ENCODE measurements at places on chromosomes 7 and 10.

GRCh38 chr10:116427671-116428070, at the start of gene PNLIPRP3:
TSS of gene PNLIPRP3 (plus strand) at chr10:116427847. CDS start at chr10:116428013, 166 bp downstream.
- DNase-seq: no peak

DNA sequence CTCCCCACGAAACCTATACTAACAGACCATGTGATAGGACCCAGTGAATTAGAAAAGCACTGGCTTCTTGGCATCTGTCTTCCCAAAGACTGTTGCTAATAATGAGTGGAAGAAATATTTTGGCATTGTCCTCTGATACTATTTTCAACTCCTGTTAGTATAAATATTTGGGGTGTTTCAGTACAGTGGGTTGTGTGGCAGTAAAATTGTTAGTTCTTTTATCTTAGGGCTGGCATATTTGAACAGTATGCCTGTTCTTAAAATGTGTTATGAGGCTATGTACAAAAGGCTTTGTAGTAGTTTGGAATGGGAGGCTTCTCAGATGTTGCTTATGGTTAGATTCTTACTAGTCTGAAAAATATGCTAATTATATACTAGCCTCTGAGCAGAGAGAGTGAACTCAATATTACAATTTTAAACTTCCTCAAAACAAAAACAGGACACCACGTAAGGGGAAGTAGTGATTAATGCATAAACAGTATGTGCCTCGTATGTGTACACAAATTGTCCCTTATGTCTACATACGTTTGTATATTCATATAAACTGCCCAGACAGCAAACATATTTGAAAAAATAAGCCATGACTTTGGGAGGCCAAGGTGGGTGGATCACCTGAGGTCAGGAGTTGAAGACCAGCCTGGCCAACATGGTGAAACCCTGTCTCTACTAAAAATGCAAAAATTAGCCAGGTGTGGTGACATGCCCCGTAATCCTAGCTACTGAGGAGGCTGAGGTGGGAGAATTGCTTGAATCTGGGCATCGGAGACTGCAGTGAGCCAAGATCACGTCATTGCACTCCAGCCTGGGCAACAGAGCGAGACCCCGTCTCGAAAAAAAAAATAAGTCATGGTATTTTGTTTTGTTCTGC, 115.4 kb downstream of the ARID5B start:
- DNase-seq: no peak

DNA sequence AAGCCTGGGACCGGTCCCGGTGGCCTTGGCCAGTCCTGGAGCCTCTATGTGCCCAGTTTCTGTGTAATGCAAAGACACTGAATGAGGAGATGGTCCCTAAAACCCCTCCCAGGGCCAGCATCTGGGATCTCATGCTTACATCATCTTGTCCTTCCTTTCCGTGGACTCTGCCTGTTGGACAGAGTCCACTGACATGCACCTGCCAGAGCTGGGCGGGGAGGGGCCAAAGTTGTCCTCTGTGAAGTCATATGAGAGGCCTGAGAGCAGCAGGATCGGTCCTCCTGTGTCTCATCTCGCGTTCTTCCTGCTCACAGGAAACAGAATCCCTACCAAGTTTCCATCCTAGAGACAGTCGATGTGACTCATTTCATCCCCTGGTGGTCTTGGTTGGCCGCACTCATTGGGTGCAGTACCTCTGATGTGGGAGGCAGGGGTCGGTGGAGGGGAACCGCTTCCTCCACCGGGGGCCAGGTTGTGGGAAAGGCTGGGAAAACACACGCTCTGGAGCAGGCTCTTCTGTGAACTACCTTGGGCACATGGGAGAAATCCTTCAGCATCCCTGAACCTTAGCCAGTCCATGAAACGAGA, 389.6 kb upstream of the PODXL start:
- peak; percentile 47 for DNase-seq

DNA sequence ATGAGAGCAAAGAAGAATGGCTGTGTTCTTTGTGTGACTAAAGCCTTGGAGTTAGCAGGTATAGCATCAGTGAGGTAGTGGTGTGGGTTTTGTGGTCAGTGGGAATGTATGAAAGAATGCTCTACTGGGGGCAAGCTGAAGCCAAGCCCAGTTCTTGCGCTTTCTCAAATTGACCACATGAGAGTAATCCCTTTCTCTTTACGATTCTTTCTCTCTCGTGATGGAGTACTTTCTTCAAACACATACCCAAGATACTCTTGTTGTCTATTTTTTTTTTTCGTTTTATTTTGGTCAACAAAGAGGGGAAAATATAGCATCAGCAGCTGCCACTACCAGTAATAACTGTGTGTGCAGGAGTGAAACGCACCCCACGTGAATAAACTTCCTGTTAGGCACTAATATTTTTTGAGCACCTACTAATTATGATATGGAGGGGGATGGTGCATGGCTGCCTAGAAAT, 8.4 kb upstream of the PANK1 start:
- DNase-seq: no peak

DNA sequence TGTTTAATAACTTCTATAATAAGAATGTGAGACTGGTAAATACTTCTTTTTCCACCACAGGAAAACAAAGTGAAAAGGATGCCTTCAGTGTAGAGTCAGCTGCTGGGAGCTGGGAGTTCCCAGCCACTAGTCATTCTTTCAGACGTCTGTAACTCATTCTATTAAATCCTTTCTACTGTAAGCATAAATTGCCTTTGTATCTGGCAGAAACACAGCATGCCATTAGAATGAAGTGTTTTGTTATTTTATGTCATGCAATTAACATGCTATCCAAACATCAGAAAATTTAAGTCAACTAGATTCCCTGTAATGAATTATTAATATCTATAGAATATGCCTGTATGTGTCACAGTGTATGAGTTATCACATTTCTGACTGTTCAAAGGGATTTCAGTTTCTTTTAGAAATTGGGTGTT, 14.3 kb downstream of the BPGM start:
- DNase-seq: no peak

DNA sequence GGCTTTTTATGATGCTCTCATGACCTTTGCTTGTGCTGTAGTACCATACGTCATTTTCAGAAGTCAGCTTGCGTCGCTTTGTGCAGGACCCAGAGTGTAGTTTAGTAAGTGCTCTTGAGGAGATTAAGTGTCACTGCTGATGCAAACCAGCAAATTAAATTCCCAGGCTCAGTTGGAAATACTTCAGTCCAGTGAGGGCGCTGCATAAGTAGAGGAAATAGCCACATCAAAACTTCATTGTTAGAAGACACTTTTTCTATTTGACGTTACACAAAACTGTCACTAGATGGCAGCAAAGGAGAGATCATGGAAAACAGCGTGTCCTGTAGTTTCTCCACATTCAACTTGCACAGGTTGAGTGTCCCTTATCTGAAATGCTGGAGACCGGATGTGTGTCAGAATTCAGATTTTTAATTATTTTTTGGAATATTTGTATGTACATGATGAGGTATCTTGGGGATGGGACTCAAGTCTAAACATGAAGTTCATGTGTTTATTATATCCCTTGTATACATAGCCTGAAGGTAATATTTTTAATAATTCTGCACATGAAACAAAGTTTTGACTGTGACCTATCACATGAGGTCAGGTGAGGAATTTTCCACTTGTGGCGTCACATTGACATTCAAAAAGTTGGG, 7.9 kb downstream of the ZNF22 start:
- peak; percentile 66 for DNase-seq

DNA sequence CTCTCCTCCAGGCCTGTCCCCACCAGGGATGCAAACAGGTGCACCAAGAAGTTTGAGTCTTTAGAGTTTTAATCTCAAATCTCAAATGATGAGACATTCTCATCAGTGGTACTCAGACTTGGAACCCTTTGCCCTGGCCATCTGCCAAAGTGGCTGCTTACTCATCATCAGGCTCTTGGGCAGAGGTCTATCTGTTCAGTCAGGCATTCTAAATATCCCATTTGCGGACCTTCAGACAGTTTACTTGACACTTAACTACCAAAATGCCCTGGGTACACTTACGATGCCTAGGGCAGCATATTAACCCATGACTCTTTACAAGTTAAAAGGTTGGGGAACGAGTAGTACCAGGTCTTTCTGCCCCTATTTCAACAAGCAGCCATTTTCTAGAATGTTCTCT, 61.2 kb upstream of the YAE1 start:
- no peak for DNase-seq

GRCh38 chr7:74653686-74654181, 3.8 kb upstream of the GTF2I start:
- DNase-seq: no peak

DNA sequence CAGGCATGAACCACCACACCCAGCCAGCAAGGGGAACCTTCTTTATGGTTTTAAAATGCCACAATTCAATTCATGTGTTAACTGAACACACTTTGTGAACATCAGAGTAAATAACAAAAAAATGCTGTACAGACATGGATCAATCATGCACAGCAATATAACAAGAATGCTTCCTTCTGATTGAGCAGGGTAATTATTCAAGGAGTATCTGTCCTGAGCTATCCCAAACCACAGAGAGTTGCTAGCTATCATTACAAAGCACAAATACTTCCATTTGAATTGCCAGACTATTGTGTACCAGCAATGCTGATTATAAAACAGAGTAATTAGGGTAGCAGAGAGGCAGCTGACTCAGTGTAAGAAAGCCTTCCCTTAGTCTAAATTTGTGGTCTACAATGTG, 11.3 kb upstream of the RHOBTB1 start:
- DNase-seq: no peak

DNA sequence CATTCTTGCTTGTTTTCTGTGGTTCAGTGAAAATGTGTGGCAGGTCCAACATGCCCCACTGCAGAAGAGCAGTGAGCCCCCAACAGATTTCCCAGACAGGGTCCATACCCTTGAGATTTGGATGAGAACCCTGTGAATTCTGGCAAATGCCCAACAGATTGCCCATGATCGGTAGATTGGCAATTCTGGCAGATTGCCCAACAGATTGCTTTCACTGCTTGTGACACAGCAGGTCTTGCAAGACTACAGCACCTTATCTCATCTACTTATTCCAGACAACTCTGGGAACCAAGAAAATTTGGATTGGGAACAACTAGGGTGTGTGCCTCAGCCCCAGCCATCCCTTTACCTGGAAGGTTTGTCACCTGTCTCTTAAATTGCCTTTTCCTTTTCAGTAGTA, 143.7 kb upstream of the COL1A2 start:
- no peak for DNase-seq

DNA sequence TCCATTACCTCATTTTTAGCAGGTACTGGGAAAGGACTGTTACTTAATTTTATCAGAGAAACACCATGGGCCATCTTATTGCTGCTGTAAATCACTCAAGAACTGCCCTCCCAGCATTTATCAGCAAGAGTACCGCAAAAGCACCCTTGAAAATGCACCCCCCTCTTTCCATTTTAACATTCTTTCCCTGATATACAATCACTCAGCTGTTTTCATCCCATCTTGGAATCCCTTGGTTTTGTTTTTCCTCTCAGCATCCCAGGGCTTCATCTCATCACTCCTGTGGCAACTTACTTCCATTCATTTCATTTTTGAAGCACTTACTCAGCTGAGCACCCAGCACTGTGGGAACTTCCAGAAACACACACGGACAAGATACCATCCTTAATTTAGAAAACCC, 36.5 kb downstream of the RAPGEF5 start:
- no peak for DNase-seq

- DNase-seq: no peak
Observed at GRCh38 chr7:19101472-19101871, 16.0 kb downstream of the TWIST1 start.

- DNase-seq: no peak
Observed at GRCh38 chr7:22090107-22090506, 144.4 kb upstream of the CDCA7L start.

DNA sequence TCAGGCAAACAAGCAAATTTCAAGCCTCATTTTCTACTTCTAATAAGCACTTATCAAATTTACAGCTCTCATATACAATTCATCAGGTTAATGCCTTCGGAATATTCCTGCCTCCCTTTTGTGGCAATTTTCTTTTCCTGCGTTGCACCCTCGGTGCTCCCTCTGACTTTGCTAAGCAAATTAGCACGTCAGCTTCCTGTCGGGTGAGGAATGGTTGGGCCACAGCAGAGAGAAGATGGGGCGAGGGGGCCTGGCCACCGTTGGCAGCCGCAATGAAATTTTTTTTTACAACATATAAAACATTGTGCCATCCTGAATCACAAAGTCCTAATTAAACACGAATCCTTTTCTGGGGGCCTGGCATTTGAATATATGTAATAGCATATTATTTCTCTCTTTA, 28.1 kb downstream of the ELFN1 start:
- DNase-seq: peak; percentile 43

GRCh38 chr10:52566471-52567246, 205.9 kb downstream of the MBL2 start:
- DNase-seq: peak; percentile 8

DNA sequence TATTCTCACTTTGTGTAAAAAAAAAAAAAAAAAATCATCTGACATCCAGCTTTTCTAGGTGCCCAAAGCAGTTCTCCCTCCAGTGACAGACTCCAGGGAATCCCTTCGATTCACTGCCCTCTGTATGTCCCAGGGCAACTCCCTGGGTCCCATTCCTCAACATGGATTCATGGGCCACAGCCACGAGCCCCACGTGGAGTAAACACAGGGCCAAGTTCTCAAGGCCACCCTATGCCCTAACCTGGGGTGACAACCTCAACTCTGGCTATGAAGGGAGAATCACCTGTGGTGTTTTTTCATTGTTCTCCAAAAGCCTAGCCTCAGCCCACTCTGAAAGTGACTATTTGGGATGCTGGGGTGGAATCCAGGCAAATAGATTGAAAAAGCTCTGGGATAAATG, 3.4 kb downstream of the BNIP3 start:
- peak; percentile 36 for DNase-seq

DNA sequence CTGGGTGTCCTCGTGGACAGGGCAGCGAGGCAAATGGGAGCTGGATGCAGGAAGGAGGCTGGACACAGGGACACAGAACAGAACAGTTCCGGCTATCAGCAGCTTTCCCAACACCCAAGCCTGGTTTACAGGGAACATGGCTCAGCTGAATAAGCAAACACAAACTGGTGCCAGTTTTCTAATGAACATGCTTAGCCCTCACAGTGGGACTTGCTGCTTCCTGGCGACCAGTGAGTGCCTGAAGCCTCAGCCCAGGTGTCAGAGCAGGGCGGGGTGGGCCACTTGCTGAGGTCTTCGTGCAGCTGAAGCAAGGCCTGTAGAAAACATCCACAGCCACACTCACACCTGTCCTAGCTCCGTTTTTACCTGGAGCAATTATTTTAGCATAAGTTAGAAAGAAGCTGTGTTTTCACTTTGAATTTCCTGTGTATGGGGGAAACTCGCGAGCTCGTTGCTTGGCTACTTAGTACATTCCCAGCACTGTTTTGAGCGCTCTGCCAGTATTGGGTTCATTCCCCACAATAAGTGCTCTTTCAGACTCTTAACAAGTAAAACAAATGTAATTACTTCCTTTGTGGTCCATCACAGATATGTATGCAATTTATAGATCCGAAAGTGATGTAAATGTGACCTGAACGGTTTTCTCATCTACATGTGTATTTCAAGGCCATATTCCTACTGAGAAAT, 261.2 kb upstream of the SHH start:
- DNase-seq: no peak

GRCh38 chr10:71727738-71728737, 8.5 kb upstream of the C10orf105 start:
- no peak for DNase-seq

Data from H7 (cell line).